ENCODE measurements at places on chromosomes 3 and 15.

- DNase-seq = no peak
These were observed 210.6 kb downstream of the PTPRG start for GRCh38 chr3:61771976-61772375.

GRCh38 chr3:9534429-9534828 lies 19.2 kb downstream of the LHFPL4 start:
- DNase-seq = no peak

DNA sequence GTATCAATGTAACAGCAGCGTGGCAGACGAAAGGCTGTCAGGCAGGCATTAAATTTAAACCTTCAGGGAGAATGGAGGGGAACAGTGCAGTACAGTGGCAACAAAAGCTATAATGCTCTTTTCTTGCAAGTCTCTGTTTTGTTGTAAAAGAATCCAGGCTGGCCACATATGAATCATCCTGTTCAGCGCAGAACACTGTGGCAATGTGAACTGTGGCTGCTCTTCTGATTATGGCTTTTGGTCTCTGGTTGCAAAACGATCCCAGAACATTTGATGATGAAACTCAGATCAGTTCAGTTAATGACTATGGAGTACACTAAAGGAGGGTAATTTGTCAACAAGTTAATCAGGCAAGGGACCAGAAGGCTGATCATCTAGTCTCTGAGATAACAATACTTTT lies 219.7 kb upstream of the SGO1 start:
- no peak for DNase-seq

GRCh38 chr3:176737480-176738110 lies 459.7 kb downstream of the TBL1XR1 start:
- DNase-seq = no peak

- DNase-seq = no peak
These were observed 78.7 kb upstream of the TTBK2 start for GRCh38 chr15:42999201-42999779.

- no peak for DNase-seq
These were observed 71.4 kb upstream of the PCSK6 start for GRCh38 chr15:101560722-101561583.

DNA sequence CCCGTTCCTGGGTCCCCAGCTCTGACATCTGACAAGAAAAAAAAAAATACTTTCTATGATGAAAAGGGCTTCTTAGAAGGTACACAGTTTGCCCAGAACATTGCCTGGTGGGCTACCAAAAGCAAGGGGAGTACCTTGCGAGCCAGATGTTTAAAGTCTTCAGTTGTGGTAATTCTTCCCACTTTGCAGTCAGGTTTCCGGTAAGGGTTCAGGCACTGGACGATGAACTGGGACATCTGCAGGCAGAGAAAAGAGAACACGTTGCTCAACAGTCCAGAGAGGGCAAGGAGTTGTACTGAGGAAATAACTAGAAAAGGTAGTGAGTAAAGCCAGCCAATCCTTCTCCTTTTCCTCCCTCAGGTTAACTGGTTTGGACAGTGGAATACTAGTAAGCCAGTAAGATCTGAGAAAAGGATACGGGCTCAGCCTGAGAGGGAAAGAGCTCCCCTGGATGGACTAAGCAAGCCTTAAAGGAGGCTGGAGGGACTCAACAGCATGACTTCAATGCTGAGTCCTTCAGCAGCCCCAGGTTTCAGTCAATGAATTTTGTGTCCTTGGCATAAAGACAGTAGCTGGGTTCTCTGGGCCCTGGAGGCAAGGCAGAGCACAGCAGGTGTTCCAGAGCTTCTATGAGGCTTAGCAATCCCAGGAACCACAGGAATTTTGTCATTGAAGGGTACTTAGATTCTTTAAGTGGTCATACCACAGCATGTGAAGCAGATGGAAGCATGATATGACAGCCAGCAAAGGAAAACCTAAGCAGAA lies 38.2 kb downstream of the NBEAL2 start:
- DNase-seq = no peak

GRCh38 chr15:90481023-90481422 lies 48.7 kb upstream of the CRTC3 start:
- no peak for DNase-seq

GRCh38 chr15:85470563-85471271 lies 90.3 kb downstream of the AKAP13 start:
- no peak for DNase-seq

DNA sequence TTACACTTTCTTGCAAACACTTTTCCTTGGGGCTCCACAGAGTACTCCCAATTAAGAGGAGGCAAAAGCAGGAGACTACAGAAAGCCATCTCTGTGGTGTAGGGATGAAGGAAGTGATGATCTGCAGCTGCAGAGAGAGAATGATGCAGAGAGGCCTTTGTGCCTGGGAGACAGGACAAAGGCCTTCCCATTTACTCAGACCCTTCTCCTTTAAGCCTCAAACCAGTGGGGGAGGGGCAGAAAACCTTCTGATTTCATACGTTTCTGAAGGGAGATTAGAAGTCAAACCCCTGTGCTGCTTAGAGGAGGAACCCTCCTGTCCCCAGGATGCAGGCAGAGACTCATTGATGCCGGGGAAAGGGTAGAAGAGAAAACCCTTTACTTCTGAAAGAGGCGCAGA lies 130.8 kb downstream of the NEO1 start:
- no peak for DNase-seq

Measured in stimulated activated CD4-positive, alpha-beta T cell treated with anti-CD3 and anti-CD28 coated beads, Interleukin-2, amount 100 ng/mL, for 48 hours (primary cell).